ENCODE measurements at places on chromosomes 1 and 21.
A peak's percentile ranks its signal among the peaks of the same experiment; 100 is the strongest.

GRCh38 chr1:230749150-230749549 lies 2.0 kb downstream of the CAPN9 start:
- DNase-seq = no peak

DNA sequence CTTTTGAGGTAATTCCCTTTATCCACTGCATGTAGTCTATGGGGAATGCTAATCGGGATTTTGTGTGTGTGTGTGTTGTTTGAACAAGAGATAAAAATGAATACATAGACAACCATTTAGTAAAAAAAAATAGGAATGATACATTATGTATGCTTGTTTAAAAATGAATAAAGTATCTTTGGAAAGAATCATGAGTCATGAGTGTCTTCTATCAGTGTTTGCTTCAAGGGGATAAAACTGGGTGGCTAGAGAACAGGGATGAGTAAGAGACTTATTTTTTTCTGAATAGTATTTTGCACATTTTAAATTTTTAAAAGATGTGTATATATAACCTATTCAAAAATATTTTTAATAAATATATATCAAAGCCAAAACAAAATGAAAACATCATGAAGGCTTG lies 839.4 kb upstream of the ADGRL4 start:
- DNase-seq = no peak

- no peak for DNase-seq
These were observed 257.2 kb downstream of the PTGER3 start for GRCh38 chr1:70790232-70790923.

DNA sequence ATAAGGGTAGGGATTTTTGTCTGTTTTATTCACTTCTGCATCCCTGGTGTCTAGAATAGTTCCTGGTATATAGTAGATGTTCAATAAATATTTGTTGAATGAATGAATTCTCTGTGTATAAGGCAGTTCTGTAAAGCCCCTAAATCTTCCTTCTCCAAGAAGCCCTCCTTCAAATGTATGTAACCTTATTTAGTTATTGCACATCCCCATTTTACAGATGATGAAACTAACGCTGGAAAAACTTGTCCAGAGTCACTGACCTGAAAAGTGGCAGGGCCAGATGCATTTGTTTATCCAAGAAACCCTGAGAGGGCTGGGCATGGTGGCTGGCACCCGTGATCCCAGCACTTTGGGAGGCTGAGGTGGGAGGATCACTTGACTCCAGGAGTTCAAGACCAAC lies 4.3 kb upstream of the LMNA start:
- DNase-seq = no peak

- no peak for DNase-seq
These were observed 31.5 kb upstream of the C1orf198 start for GRCh38 chr1:230899841-230900251.

GRCh38 chr1:214563881-214564280 lies 12.5 kb upstream of the PTPN14 start:
- no peak for DNase-seq

- DNase-seq = no peak
These were observed 129.8 kb downstream of the VAV3 start for GRCh38 chr1:107835151-107835670.

DNA sequence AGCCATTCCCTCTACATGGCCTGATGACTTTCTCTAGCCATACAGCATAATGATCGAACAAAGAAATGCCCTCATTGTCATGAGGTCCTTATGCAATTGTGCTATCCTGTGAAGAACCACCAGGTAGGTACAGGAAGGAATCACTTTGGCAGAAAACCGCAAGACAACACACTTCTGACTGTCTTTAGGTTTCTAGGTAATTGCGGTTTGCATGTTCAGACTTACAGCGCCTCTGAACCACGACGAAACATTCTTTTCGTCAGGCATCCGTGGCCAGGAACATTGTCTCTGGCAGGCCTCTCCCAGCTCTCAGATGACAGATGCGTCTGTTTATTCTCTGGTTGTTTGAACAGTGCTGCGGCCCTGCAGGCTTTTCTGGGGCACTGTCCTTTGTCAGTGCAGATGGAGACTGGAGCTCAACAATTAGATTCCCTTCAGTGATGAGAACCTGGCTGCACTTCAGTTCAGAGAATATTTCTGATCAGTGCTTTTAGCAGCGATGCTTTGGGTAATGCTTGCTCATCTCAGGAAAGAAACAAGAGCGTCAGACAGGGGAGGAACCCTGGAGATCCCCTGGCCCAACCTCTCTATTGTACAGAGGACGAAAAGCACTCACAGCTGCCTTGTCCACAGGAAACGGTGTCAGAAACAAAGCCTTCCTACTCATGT lies 63.4 kb downstream of the B3GALT5 start:
- peak; percentile 52 for DNase-seq

DNA sequence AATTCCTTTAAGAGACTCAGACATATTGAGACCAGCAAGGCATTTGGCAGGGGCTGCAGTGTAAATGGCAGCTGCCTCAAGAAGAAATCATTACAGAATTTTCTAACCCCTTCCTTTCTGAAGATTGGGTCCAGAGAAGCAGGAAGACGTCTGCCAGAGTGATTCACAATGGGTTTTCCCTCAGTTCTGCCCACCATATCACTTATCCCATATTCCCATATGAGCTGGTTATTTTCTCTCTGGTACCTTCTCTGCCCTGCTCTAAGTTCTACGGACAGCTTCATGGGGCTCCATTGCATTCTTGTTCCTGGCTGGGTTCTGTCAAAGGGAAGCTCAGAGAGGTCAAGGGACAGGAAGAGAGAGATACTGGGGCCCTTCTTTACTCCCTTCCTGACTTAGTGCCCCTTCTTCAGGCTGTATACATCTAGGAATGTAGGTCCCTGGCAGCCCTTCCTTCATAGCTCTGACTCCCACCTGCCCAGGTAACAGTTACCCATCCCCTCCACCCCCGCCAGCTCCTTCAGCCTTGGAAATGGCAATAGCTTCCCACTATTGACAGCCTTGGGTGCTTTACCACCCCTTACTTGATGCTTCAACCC lies 420.6 kb upstream of the DAB1 start:
- DNase-seq = no peak

DNA sequence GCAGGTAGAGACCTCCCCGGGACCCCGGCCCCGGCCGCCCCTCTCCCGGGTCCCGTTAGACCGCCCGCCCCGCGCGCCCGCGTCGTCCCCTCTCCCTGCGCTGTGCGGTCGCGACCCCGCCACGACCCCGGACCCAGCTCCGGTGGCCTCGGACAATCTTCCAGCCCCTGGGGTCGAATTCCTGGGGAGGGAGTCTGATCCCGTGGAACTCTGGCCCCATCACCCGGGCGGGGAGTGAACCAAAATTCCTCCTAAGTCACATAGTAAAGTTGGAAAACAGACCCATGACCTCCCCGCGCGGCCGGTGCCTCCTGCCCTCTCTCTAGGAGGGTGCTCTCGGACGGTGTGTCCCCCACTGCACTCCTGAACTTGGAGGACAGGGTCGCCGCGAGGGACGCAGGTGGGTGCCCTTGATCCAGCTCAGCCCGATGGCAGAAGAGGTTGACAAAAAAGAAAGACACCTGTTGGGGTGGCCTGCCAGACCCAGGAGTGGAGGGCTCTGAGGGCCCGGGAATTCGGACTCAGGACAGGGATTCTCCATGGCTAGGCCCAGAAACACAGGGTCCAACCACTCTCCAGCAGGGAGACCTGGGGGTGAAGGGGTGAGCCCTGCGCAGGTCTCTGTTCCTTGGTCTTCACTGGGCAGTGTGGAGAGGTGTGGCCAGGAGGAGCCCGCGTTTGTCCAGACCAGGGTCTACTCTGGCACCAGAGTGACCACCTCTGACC lies 451 bp downstream of the ADAMTSL4 start:
- DNase-seq = peak; percentile 54

GRCh38 chr21:41761934-41762635 lies 4.8 kb downstream of the RIPK4 start:
- peak; percentile 21 for DNase-seq

DNA sequence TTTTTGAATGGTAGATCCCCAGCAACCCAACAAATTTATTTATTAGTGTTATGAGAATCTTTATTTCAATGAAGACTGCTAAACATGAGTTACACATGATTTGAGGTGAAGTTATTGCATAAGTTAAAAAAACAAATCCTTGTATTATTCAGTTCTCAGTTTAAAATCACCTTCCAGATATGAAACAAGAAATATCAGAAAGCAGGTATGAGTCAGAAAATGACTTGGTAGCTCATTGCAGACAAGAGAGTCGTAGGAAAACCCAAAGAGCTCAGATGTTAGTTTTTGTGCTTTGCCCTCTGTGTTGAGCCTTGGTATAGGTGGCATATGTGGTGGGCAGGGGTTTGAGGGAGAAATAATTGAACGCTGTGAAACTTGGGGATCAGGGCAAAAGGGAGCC lies 339.4 kb downstream of the BRINP3 start:
- no peak for DNase-seq

DNA sequence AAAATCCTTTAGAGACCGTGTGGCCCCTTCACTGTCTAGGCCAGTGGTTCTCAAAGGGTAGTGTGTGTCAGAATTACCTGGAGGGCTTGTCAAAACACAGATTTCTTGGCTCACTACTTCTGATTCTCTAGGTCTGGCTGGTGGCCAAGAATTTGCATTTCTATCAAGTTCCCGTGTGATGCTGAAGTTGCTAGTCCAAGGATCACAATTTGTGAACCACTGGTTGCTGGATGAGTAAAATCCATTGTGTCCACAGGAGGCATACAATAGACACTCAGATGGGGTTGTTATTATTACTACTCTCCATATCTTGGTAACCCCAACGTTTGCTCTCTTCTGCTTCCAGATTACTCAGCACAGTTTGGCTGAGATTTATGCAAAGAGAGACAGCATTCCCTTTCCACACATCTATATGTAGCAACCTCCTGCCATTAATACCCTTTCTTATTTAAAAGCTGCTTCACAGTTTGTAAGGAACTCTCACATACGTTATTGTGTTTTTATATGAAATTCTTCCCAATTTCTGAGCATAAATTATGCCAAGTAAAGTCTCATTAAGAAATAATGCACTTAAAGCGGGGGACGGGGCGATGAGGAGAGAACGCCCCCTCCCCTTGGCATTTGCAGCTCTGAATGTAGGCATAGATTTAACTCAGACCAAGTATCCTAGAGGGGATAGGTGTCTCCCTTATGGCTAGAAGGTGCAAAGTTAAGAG lies 720 bp upstream of the TMCC2 start:
- no peak for DNase-seq

DNA sequence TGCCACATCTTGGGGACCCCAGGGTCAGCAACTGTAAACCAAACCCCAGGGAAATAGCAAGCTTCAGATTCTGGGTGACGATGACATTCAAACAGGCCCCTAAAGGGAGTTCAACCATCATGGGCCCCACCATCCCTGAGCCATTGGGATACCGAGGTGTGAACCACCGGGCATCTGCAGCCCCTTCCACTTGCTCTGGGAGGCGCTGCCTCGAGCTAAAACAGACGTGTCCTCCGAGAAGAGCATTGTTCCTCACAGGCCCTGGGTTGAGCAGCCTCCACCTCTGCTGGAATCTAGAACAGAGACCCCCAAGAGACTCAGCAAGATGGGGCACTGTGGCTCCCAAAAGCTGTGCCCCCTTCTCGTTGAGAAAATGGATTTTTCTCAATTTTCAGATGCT lies 19.0 kb upstream of the EFHD2 start:
- no peak for DNase-seq

DNA sequence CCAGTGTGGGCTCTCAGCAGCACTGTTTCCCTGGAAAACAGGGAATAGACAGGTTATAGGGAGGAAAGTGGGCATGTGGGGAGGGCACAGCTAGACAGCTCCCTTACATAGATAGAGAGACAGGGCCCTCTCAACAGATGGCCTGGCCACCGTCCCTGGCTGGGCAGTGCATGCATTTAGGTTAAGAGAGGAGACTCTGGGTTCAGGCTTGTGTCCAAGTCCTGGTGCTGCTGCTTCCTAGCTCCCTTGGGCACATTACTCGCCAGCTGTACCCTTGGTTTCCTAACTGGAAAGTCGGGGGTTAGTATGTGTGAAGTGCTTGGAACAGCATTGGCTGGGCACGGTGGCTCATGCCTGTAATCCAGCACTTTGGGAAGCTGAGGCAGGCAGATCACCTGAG lies 9.1 kb downstream of the PLOD1 start:
- no peak for DNase-seq

DNA sequence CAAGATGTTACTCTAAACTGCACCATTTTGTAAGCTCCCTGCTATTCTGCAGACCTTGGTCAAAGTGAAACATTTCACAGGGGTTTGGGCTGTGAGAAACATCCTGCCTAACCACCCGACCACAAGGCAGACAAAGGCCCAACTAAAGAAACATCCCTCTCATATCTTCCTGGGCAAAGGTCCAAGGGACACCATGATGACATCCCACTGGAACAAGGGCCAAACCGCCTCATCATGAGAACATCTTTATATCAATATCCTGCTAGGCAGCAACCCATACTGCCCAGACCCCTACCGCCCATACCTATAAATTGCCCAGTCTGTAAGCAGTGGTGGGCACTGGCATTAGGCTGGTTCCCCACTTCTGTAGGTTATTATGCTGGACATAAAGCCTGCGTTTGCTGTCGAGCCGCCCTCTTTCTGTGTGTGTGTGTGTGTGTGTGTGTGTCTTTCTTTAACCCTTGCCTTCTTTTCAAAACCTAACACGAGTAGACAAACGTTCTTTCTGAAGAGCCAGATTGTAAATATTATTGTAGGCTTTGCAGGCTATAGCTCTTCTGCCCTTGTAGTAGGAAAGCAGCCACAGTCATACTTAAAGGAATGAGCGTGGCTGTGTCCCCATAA lies 1.0 kb upstream of the PPIE start:
- no peak for DNase-seq

DNA sequence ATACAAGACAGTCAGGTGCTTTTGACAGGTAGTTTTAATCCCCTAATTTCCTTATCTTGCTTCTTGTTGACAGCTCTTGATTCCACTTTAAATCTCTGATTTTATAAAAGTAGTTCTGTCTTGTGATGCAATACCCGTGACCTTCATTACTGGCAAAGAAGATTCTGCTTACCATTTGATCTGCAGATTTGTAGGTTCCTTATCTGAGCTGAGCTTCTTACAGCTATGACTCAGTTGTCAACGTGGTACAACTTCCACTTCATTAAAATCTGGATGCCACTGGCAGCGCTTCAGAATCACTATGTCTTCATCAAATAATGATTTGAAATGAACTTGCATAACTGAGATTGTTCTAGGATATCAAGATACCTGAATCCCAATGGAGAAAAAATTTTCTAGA lies 543.6 kb upstream of the B3GALT2 start:
- DNase-seq = no peak

GRCh38 chr1:214327514-214327913 lies 46.6 kb downstream of the SMYD2 start:
- DNase-seq = no peak

- no peak for DNase-seq
These were observed 79.2 kb downstream of the TYW3 start for GRCh38 chr1:74812180-74812541.

All from right hindlimb (tissue), 1 donor.